ENCODE measurements at places on chromosomes 13 and 19.

GRCh38 chr13:29563941-29564340, 31.5 kb downstream of the SLC7A1 start:
- DNase-seq, result no peak

DNA sequence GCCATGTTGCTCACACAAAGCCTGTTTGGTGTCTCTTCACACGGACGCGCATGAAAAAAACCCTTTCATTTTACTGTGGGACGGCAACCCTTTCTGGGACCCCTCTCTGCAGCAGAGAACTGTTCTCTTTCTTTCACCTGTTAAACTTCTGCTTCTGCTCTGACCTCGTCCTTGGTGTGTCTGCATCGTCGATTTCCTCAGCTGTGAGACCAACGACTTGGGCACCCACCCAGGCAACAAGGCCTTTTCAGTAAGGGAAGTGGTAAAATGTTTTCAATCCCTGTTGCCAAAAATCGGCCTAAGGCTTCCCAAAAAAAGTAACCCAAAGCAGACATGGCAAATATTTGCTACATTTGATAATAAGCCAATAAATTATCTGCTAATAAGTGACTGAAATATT, 515.3 kb downstream of the IRS2 start:
- no peak for DNase-seq

DNA sequence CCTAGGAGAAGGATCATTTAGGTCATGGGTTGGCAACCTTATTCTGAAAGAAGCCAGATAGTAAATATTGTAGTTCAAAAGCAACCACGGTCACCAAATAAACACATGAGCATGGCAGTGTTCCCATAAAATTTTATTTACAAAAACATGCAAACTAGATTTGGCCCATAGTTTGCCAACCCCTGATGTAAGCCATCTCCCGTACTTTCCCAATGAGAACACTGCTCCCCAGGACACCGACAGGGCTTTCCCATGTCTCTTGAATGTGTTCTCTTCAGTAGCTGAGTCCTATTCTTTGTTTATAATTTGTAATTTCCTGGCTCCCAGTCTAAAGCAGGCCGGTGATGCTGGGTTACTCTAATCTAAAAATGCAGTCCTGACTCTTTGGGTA, 239.6 kb downstream of the LHFPL6 start:
- DNase-seq, result no peak

DNA sequence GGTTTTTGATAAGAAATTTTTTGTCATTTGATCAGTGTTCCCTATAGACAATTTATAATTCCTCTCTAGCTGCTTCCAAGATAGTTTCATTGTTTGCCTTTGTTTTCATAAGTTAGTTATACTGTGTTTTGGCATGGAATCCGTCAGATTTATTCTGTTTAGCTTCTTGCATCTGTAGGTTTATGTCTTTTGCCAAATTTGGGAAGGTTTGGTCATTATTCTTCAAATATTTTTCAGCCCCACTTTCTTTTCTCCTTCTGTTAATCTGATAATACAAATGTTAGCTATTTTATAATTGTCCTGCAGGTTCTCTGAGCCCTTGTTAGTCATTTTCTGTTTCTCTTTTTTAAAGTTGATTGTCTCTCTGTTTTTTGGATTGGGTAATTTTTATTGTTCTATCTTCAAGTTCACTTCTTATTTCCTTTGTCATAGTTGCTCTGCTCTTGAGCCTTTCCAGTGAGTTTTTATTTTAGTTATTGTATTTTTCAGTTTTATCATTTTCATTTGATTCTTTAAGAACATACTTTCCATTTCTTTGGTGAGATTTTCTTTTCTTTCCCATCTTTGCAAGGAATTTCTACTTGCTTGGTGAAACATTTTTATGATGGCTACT, 5.9 kb upstream of the FCGBP start:
- no peak for DNase-seq

DNA sequence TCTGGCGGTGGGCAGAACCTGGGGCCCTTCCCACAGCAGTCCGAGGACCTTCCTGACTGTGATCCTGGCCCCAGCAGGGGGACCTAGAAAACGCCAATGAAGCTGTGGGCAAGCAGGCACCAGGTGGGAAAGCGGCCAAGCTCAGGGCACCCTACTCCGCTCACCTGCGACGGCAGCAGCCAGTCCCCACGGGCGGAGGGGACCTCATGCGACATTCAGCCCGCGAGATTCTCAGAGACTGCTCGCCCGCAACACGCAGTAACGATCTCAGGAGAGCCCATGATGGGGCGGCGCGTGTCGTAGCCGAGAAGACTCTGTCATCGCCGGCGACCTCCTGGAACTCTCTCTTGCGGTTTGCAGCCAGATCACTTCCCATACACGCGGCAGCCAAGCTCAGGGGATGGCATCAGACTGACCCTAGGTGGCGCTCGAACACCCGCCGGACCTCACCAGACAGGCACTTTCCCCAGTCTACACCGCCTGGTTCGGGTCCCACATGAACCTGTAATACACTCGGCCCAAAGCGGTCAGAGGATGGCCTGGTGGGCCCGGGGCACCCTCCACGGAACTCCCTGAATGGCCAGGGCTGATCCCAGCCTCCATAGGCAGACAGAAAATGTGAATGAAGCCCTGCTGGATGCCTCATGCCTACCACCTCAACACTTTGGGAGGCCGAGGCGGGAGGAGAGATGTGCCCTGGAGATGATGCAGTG, 26.5 kb downstream of the MAN2B1 start:
- DNase-seq, result no peak

DNA sequence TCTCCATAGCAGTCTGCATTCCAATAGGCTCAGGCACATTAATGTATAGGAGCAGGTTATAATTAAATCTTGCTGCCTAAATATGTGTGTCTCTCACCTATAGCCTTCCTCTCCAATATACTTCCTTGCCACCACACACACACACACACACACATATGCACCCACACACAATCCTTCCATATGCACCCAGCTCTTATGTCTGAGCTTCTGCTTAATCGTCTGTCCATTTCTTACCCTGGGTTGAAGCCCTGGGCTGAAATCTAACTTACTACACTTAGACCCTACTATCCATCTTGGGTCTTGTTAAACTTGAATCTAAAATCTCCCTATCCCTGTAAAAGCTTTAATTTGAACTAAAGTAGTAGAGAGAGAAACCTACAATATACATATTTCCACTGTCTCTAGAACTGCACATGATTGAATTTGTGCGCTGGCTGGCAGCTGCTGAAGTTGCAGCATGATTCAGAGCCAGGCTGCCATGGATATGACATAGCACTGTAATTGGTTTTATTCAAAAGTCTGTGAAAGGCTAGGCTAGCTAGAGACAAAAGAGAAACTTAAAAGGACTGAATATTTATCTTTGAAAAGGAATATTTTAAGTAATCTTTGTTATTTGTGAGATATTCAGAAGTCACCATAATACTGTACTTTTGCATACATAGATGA, 25.7 kb upstream of the FREM2 start:
- peak; percentile 37 for DNase-seq

Measured in NCI-H446 (cell line).